ENCODE measurements at places on chromosomes 12 and 14. TPM values are rescaled to one million over a fixed set of nuclear protein-coding genes. Genes with fewer than 3 reads are reported as not detected.

- peaks cover 8% of the 10 kb centered on the region for H3K36me3 ChIP-seq
- no peak for DNase-seq
- no peaks in the 10 kb centered on the region for H3K4me1 ChIP-seq
Observed at GRCh38 chr14:49767270-49767570, 733 bp upstream of the KLHDC2 start.

DNA sequence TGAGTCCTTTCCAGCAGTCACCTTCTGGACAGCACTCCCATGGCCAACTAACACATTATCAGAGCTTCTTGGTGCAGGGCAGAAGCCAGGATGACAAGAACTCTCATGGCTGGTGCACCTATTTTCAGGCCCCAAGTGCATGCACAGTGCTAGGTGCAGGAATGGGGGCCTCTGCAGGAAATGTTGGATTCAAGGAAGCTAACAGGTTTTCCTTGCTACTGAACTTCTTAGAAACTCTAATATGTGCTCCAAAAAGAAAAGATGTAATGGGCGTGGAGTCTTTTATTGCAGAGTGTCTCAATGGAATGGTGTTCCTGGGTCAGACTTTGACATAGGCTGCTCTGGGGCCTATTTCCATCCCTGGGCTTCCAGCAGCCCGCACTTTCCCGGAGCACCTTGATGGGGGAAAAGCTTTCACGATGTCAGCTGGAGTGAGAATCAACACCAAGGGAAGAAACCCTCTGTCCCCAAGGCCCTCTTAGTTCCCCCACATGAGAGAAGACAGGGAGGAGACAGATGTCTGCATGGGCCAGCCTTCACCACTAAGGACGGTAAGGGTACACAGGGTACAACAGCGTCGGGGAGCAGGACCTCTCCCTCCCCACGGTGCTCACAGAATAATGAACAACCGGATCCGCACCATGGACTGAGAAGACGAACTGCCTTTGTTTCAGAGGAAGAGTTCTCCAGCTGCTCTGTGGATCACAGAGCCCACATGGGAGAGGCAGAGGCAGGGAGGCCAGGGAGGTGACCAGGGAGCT is 6.9 kb downstream of the KRT3 start:
- no peaks in the 10 kb centered on the region for H3K36me3 ChIP-seq
- H3K4me1 ChIP-seq = no peaks in the 10 kb centered on the region
- no peak for DNase-seq

DNA sequence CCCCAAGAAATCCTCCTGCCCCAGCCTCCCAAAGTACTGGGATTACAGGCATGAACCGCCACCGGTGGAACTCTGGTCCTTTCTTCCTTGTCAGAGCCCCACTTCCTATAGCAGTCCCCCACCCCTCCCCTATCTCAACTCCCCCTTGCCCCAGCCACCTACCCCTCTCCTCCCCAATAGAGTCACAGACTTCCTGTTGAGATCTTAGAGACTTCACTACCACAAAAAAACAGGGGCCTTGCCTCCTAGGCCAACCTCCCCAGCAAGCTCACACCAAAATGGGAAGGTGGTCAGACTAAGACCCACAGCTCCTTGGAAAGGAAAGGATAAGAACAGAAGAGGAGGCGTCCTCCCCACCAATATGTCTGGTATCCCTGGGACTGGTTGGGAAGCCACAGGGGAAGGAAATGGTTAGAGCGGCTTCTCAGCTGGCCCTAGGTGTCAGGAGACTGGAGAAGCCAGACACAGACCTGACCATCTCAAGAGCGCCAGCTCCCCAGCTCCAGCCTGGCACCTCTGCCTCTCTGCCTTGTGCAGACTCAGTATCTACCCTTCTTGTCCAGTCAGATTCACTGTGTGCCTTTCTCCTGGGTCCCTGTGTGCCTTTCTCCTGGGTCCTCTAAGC is 8.5 kb downstream of the ITGB7 start:
- H3K4me3 ChIP-seq = no peak overlapping the region
- no peak for DNase-seq
- no peaks in the 10 kb centered on the region for H3K36me3 ChIP-seq
- no peaks in the 10 kb centered on the region for H3K27me3 ChIP-seq
- H3K27ac ChIP-seq = no peak overlapping the region

- H3K27me3 ChIP-seq = no peaks in the 10 kb centered on the region
- H3K4me1 ChIP-seq = peaks cover 6% of the 10 kb centered on the region
- H3K4me3 ChIP-seq = no peak overlapping the region
Observed at GRCh38 chr12:127280393-127281275, 986.3 kb upstream of the TMEM132C start.

- H3K4me3 ChIP-seq = peak within 1 kb of the TSS; percentile 75
- peak within 1 kb of the TSS; percentile 72 for H3K27ac ChIP-seq
- peaks cover 8% of the 10 kb centered on the region for H3K36me3 ChIP-seq
- no peaks in the 10 kb centered on the region for H3K27me3 ChIP-seq
Observed at GRCh38 chr12:98644712-98645571, at the start of the genes APAF1 and IKBIP. Gene APAF1 (plus strand): TSS chr12:98645290. CDS start chr12:98648360, 3,070 bp downstream. Gene IKBIP (minus strand): TSS chr12:98644788. CDS start chr12:98644701, 87 bp downstream.

DNA sequence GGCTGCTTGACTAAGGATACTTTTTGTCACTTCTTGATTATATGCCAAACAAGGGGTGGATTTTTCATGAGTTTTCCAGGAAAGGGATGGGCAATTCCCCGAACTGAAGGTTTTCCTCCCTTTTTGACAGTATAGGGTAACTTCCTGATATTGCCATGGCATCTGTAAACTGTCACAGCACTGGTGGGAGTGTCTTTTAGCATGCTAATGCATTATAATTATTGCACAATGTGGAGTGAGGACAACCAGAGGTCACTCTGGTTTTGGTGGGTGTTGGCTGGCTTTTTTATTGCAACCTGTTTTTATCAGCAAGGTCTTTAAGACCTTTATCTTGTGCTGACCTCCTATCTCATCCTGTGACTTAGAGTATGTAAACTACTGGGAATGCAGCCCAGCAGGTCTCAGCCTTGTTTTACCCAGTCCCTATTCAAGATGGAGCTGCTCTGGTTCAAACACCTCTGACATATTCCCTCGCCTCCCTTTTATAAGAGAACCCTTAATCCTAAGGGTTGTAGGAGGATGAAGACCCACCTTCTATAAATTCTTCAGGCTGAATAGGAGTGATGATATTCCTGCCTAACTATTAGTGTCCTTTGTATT is 471.2 kb downstream of the ATP23 start:
- no peaks in the 10 kb centered on the region for H3K36me3 ChIP-seq
- H3K27me3 ChIP-seq = no peaks in the 10 kb centered on the region
- no peak overlapping the region for H3K27ac ChIP-seq
- no peaks in the 10 kb centered on the region for H3K4me1 ChIP-seq
- H3K4me3 ChIP-seq = no peak overlapping the region

- H3K27me3 ChIP-seq = no peaks in the 10 kb centered on the region
- DNase-seq = no peak
- peak overlapping the region; percentile 55 for H3K27ac ChIP-seq
- no peak overlapping the region for H3K4me3 ChIP-seq
Observed at GRCh38 chr12:124434354-124434753, 133.1 kb downstream of the NCOR2 start.

Gene SLC5A8
- 0.11 TPM for total RNA-seq

Gene RNASE13
- not detected for total RNA-seq

Gene SELPLG
- 2.6 TPM for total RNA-seq

Gene E2F7
- not detected for total RNA-seq

Gene EEA1
- 10.9 TPM for total RNA-seq
